ENCODE measurements at places on chromosomes 12 and 14.

DNA sequence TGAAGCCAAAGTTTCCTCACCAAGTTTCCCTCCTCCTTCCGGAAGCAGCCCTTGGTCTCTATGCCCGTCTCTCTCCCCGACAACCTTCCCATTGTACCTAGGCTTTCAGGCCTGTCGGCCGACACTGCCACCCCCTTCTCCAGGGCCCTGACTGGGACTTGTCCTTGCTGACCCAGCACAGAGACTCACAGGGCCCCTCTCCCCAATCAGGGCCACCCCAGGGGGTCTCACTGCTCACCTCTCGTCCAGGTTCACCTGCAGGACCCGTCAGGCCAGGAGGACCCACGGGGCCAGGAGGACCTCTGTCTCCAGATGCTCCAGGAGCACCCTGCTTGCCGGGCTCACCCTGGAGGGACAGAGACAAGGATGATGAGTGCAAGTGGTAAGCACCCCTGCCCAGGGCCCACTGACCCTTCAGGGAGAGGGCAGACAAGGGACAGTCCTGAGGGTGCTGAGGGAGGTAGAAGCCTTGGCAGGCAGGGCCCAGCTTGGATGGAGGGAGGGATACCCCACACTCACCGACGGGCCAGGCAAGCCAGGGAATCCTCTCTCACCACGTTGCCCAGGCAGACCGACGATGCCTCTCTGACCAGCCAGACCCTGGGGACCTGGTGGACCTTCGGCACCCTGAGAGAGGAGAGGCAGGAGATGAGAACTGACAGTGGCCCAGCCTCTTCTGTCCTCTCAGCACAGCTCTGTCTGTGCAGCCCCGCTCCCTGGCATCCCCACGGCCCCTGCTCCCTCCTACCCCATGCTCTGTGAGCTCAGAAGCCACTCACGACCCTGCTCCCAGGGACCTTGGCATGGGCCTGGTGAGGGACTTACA lies 14.6 kb downstream of the TMEM106C start:
- DNase-seq = no peak

DNA sequence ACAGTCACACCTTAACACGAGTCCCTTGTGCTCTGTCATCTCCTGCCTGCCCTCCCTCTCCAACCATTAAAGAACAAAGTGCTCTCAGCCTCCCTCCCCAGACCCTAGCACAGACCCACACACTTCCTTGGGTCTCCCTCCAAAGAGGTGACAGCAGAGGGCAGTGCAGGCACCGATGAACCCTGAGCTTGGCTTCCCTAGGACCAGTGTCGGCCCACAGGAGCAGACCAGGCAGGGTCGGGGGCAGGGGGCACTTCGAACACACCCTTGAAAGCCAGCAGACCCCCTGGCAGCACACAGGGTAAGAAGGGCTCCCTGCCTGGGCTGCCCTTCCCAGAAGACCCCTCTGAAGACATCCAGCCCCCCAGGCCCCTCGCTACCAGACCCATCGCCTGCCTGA lies 7.0 kb downstream of the CDK2AP1 start:
- DNase-seq = no peak

DNA sequence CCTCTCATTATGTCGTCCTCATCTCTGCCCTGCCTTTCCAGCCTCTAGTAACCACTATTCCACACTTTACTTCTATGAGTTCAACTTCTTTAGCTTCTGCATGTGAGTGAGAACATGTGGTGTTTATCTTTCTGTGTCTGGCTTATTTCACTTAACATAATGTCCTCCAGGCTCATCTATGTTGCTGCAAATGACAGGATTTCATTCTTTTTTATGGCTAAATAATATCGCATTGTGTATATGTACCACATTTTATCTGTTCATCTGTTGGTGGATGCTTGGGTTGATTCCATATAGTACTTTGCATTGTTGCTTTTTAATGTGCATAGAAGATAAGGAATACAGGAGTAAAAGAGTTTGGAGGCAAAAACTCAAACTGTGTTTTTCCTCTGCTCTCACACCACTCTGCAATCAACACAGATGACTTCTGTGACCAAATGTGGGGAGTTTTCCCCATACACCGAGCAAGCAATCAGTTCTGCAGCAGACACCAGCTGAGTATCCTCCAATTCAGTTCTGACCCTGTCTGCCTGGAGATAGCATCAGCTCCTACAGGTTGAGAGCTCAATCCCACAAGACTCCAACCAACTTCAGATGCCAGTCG lies 24.6 kb upstream of the FLVCR2 start:
- no peak for DNase-seq

DNA sequence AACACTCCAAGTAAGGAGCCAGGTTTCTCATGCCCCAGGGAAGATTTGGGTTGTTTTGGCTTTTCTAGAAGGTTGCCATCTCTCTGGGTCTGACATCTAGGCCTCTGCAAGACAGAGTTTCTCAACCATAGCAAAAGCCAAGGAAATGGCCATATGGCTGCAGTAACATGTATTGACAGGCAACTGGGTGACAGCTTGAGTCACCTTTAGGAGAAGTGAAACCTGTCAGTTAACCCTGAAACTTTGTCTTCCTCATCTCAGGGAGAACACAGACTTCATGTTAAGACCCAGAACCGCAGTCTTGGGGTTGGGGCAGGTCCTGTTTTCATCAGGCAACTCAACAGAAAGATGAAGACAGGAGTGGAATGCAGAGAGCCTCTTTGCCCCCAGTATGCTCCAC lies 46.0 kb upstream of the PLBD1 start:
- no peak for DNase-seq

- DNase-seq = no peak
Measured at GRCh38 chr12:114063435-114063834, 97.3 kb upstream of the RBM19 start.

DNA sequence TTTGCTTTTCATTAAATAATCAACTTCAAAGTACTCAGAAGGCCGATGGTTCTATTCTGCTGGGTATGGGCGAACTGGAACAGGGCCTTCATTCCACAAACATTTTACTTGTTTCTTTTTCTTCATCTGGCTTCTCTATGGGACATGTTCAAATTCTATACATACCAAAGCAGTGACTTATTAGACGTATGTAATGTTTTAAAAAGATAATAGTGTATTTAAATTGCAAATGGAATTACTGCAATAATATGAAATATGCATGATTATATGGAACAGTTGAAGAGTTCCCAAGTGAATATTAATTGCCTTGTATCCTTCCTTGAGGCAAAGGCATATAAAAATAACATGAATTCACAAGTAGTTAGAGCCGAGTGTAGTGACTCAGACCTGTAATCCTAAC lies 75.5 kb downstream of the FAR2 start:
- DNase-seq = no peak

GRCh38 chr14:37721976-37722659 lies 126.7 kb downstream of the TTC6 start:
- DNase-seq = no peak

DNA sequence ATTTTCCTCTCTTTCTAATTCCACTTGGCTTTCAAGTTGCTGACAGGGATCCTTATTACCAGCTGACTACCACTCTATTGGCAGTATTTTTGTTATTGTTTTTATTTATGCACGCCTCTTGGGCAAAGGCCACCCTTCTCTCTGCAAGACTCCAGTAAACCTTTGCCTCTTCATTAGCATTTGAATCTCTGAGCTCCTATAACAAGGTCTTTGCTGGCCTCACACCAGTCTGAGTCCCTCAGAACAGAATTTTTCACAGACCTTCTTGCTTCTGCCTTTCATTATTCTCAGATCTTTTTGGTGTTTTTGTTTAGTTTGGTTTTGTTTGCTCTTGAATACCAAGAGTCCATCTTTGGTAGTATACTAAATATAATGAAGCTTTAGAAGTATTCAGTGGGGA lies 145.9 kb downstream of the PDZRN4 start:
- DNase-seq = no peak

DNA sequence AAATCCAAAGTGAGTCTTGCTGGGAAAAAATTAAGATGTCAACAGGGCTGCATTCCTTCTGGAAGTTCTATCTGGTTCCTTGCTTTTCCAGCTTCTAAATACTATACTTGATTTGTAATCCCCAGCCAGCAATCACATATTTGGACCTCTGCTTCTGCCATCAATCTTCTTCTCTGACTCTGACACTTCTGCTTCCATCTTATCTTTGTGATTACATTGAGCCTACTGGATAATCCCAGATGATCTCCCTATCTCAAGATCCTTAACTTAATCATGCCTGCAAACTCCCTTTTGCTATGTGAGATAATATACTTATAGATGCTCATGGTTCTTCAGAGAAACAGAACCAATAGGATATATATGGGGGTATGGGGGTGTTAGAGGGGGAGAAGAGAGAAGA lies 49.9 kb upstream of the ZDHHC17 start:
- no peak for DNase-seq
